ENCODE measurements at places on chromosomes 4 and X.

- no peak for DNase-seq
Observed at GRCh38 chr4:85132117-85132516, 165.6 kb upstream of the WDFY3 start.

DNA sequence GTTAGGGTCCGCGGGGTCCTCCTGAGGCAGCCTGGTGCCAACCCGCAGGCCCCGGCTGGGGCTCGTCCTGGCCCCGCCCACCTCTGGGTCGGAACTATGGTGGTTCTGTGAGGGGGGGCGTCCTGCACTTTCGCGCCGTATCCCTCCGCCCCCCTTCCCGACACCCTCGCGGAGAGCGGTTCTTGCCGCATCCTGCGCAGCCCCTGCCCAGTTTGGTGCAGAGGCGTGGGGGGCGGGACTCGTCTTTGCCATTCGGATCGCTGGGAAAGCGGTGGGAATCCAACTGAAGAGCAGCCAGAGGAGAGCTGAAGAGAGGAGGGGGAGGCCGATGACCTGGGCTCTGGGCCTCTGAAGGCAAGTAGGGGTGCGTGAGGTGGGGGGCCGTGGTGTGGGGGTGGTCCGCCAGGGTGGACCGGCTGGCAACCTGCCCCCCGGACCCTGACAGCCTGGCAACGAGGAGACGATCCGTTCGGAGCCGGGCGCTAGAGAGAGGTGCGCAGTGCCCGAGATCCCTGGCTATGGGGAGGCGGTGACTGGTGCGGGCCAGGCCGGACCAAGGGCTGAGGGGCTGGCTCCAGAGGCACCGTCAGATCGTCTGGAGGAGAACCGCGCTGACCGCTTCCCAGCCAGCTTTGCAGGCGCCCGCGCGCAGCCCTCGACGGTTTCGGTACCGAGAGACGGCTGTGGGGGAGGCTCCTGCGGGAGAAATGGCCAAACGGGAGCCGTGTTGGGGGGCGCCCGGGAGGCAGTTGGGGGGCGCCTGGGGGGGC is at the start of gene GPRASP1:
Gene GPRASP1 (plus strand): TSS at position 242 of the 770 bp plus-strand sequence. CDS start 2,431 bp downstream, outside the sequence.
- DNase-seq = peak; percentile 1

DNA sequence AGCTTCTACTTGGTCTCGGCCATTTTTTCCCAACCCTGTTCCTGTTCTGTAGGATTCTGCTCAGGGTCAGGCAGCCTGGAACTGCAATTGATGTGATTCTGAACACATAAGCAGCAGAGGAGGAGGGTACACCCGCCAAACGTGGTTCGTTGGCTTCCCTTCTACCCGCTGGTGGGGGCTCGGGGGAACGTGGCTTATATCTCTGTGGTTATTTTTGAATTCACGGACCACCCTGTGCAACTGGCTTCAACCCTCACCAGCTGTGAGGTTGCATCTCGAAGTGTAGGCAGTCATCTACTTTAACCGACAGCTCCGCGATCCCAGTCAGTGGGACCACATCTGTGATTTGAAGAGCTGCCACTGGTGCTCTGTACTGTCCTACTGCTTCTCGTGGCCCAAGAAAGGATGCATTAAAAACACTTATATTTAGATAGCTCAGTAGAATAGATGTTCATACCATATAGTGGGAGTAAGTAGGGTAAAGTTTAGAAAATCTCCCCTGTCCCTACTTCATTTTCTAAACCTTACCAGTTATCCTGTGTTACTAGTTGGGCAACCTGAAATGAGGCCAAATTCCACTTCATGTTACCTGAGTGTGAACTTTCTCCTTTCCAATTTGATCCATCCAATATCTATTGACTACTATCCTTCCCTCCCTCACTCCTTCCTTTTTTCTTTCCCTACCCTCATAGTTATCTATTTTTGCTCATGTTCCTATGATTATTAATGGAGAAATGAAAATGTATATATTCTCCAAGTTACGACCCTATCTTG is 80.4 kb upstream of the BCOR start:
- no peak for DNase-seq

- no peak for DNase-seq
Observed at GRCh38 chrX:16137416-16138107, 14.2 kb downstream of the GRPR start.

DNA sequence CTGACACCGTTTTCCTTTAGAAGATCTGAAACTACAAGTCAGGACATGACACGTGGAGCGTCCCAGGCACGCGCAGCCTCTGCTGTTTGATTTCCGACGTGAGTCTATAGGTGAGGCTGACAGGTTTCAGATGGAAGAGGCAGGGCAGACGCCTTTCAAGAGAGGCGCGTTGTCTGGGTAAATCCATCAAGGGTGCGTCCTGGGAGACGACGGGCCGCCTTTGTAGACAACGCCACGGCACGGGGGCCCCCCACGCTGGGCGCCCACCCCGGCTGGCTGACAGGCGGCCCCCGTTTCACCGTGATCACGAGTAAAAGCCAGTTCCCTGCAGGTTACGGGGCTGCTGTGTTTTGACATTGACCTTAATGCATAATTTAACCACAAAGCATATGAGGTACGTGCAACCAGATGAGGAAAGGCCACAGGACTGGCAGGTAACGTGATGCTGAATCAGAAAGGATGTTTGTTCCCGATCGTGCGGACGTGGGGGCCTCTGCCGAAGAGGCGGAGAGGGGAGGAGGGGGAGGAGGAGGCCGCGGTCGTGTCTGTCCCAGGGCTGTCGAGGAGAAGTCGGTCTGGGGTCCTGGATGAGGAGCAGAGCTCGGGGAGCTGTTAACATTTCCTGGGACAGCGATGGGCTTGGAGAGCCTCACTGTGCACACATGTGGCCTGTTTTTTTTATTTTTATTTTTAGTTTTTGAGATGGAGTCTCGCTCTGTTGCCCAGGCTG is 51.1 kb upstream of the PPP2R3B start:
- DNase-seq = peak; percentile 19
